ENCODE measurements at places on chromosomes 4 and X.

DNA sequence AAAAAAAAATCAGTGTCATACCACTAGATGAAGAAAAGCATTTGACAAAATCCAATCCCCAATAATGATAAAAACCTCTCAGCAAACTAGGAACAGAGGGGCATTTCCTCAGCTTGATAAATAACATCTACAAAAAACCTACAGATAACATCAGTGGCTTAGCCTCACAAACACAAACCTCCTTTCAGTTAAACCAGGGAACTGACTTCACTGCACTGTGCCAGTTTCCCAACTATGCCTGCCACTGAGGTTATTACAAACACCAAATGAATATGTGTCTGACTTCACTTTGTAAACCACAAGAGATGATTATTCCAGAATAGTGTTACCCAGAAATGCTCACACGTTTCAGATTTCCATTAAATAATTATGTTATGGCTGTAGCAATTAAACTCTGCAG lies 15.3 kb downstream of the MTMR8 start:
- H3K27me3 ChIP-seq: no peaks in the 10 kb centered on the region
- peaks cover 4% of the 10 kb centered on the region for H3K4me1 ChIP-seq
- no peak overlapping the region for H3K4me3 ChIP-seq
- no peak overlapping the region for H3K27ac ChIP-seq

- H3K27ac ChIP-seq: no peak overlapping the region
- H3K4me3 ChIP-seq: no peak overlapping the region
- H3K36me3 ChIP-seq: peaks cover 8% of the 10 kb centered on the region
- no peaks in the 10 kb centered on the region for H3K27me3 ChIP-seq
- H3K4me1 ChIP-seq: no peaks in the 10 kb centered on the region
Measured at GRCh38 chr4:4658052-4658451, 116.2 kb upstream of the STX18 start.

GRCh38 chr4:5198656-5199541 lies 147.6 kb downstream of the STK32B start:
- DNase-seq: no peak
- H3K4me3 ChIP-seq: no peak overlapping the region
- no peak overlapping the region for H3K27ac ChIP-seq
- peaks cover 8% of the 10 kb centered on the region for H3K36me3 ChIP-seq

- H3K36me3 ChIP-seq: no peaks in the 10 kb centered on the region
- H3K27me3 ChIP-seq: peaks cover 26% of the 10 kb centered on the region
- H3K4me1 ChIP-seq: no peaks in the 10 kb centered on the region
- no peak overlapping the region for H3K4me3 ChIP-seq
- H3K27ac ChIP-seq: no peak overlapping the region
- DNase-seq: no peak
Measured at GRCh38 chr4:78565971-78566372, 14.4 kb downstream of the ANXA3 start.

DNA sequence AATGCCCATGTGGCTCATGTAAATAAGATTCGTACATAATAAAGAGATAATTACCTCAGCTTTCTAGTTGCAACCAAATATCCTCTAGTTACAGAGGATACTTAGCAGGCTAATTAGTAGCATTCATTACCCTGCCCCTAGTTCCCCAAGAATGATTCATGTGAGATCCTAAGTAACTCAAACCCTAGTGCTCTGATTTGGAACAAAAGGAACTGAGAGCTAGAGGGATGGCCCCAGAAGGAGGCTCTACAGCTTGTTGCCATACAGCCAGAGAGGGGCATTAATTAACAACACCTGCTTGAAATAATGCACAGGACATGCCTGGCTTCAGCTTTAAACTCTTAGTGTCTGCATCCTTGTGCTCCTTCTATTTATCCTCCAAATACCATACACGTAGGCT lies 32.6 kb upstream of the CBR4 start:
- H3K36me3 ChIP-seq: no peaks in the 10 kb centered on the region
- H3K27ac ChIP-seq: no peak overlapping the region
- no peaks in the 10 kb centered on the region for H3K27me3 ChIP-seq

GRCh38 chr4:26420913-26421312 lies 69.4 kb downstream of the CCKAR start:
- no peak overlapping the region for H3K4me3 ChIP-seq
- no peaks in the 10 kb centered on the region for H3K4me1 ChIP-seq
- H3K27ac ChIP-seq: no peak overlapping the region
- no peak for DNase-seq
- no peaks in the 10 kb centered on the region for H3K27me3 ChIP-seq
- peaks cover 23% of the 10 kb centered on the region for H3K36me3 ChIP-seq
